ENCODE measurements at places on chromosomes 3 and 15.

- no peak for DNase-seq
These were observed 188.1 kb upstream of the TSC22D2 start for GRCh38 chr3:150220041-150220440.

- no peak for DNase-seq
These were observed 44.4 kb upstream of the SSR3 start for GRCh38 chr3:156599089-156599874.

DNA sequence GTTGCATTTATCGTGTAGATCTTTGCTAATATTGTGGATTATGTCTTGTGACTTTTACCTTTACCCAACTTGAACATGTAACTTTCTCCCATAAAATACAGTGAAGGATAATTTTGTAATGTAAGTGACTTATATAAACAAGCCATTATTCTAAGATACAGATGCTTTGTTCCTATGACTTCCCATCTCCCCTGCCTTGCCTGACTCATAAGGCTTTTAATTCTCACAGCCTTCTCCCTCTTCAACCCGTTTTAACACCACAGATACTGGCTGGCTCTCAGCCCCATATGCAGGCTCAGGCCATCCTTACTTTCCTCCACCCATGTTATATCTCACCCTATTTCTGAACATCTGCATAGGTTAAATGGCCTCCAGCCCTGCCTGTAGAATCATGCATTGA lies 4.1 kb downstream of the CCNDBP1 start:
- no peak for DNase-seq

- no peak for DNase-seq
These were observed 314.0 kb downstream of the ERC2 start for GRCh38 chr3:56154297-56154696.

DNA sequence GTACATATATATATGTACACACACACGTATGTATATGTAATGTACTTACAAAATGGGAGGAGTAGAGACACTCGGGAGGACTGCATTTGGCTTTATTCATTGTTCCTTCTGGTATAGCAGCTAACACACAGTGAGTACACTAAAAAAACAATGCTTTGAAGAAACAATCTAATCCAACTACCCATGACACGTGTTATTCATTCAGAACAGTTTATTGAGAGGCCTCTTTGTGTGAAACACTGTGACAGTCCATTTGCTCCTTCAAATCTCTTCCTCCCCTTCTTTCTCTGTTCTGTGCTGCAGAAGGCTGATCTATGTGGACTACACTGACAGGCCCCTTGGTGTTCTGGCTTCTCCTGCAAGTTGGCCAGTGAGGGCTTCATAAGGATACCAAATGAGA lies 1075.9 kb upstream of the CFAP20DC start:
- no peak for DNase-seq

GRCh38 chr15:26504009-26504408 lies 268.9 kb downstream of the GABRB3 start:
- no peak for DNase-seq

GRCh38 chr3:124174476-124174875 lies 182.6 kb upstream of the ROPN1 start:
- no peak for DNase-seq

Measured in CD4-positive, alpha-beta T cell treated with Interleukin-4 for 4 hours (primary cell).